ENCODE measurements at places on chromosomes 12 and 14.

DNA sequence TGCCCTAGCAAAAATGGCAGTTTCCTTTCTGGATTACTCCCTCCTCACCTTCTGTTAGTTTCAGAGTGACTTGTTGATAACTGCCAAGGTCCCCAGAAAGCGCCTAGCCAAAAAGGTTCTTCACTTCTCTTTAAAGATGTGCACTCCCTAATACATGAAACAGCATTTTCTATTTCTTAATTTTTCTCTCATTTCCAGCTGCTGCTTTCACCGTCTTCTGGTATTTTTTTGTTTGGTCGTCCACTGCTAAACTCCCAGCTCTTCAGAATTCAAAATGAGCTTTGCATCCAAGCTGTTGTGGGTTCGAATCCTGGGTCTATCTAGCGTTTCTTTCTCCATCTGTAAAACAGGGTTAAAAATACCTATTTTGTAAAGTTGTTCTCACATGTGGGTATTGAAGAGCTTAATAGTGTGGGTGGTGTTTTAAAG, 397 bp upstream of the BORCS5 start:
- no peak for DNase-seq

GRCh38 chr12:132824053-132824452, 4.6 kb downstream of the GOLGA3 start:
- DNase-seq = no peak

DNA sequence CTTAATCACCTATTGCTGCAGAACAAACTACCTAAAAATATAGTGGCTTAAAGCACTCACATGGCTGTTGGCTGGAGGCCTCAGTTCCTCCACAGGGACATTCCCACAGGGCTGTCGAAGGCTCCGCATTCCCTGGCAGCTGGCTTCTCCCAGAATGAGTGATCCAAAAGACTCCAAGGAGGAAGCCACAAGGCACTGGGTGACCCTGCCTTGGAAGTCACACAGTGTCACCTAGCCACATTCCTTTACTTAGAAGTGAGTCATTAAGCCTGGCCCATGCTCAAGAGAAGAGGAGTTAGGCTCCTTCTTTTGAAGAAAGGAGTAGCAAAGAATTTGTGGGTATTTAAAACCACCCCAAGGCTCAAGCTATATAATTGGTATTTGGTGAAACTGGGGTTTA, 63.9 kb upstream of the MAP1LC3B2 start:
- no peak for DNase-seq

GRCh38 chr12:1915082-1915968, 3.1 kb downstream of the CACNA2D4 start:
- DNase-seq = no peak

- no peak for DNase-seq
These were observed 17.8 kb downstream of the HDAC7 start for GRCh38 chr12:47801904-47802246.

DNA sequence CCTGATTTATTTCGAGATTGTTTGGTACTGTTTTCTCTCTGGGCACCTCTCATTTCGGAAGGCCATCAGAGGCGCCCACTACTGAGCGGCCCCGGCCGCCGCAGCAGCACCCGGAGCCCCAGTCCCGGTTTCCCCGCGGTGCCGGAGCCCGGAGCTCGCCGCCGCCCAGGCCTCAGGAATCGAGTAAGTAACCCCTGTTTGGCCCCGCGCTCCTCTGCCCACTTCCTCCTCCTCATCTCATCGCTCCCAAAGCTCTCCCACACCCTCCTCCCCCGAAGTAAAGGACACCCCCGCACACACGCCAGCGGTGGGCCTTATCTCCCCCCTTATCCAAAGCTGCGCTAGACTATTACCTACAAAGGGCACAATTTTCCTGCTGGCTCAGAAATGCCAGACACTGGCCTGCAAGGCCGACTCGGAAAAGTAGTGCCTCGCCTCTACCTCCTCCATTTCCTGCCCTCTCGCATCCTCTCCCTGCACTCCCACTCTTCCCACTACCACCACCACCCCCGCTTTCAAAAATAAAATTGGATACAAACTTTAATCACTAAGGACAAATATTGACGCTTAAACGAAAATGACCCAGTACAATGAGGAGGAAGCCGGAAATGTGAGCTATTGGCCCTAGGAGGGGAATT, 637 bp upstream of the FOXG1 start:
- peak; percentile 71 for DNase-seq
